ENCODE measurements at places on chromosomes 4 and X.

DNA sequence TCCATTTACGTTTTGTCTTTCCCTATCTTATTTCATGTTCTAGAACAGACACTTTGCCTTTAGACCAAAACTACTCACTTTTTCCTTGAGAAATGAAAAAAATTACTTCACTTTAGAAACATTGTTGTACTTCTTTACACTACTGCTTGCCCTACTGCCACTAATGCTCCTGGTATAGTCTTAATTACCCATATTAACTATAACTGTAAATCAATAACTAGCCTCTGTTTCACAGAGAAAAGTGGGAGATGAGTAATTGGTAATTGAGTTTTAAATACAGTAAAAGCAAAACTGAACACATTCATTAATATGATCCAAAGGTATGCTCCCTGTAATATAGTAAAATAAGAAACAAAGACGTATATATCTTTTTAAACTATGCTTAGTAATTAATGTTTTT, 111.1 kb upstream of the JADE1 start:
- no peak for DNase-seq

- no peak for DNase-seq
These were observed 207.4 kb upstream of the VCX start for GRCh38 chrX:7635604-7636003.

DNA sequence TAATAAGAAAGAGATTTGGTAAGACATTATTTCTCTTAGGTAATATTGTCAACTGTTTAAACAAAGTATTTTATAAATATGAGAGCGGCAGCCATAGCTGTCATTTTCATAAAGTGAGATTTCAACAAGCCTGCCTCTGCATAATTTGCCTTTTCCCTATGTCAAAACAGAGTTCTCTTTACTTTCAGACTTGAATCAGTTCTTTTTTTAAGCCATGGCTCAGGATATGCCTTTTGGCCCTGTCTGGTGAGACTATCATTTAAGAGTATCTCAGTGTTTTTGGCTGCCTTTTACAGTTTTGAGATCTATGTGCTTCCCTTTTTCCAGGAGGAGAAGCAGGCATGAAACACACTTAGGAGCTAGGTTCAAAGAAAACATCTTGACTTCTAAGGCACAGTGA, 7.5 kb upstream of the GUCY1A1 start:
- DNase-seq = no peak

- no peak for DNase-seq
These were observed 117.6 kb downstream of the TSPAN5 start for GRCh38 chr4:98540803-98541202.

DNA sequence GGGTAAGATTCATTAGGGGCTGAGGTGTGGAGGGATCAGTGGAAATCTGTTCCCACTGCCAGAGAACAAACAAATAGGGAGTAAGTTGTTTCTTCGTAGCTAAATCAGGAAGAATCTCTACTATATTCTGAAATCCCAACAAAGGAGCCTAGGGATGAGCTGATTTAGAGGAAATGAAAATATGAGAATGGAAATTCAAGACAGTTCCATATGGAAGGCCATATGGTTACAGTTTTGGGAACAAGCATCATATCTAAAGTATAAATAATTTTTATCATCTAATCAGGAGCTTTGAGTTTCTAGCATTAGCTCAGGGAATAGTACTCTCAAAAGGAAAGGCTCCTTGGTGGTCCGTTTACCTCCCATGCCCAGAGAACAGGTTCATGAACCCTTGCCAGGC, 218.2 kb downstream of the AASDH start:
- DNase-seq = no peak

- DNase-seq = no peak
These were observed 709.1 kb downstream of the FAT4 start for GRCh38 chr4:126023896-126024295.

- no peak for DNase-seq
These were observed 106.0 kb downstream of the IQCM start for GRCh38 chr4:149709640-149710039.

GRCh38 chr4:126568652-126569570, 1063.8 kb upstream of the INTU start:
- no peak for DNase-seq

DNA sequence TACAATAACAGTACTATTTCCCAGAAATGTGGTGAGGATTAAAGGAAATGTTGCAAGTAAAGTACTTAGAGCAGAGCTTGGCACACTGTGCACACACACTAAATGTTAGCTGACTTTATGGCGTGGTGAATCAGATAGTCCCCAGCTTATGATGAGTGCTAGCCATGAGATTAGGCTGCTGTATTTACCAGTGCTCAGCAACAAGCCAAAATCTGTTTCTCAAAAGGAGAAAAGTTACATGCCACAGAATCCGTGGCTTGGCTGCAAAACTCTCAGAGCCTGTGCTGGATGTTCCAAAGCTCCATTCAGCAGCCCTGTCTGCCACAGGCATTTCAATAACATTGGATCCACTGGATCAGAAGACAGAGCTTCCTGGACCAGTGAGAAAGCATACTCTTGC, 12.8 kb upstream of the STBD1 start:
- DNase-seq = no peak

- DNase-seq = no peak
These were observed 193.9 kb upstream of the GPC4 start for GRCh38 chrX:133609166-133609565.

- no peak for DNase-seq
These were observed 60.6 kb downstream of the POLR2B start for GRCh38 chr4:57039345-57039744.

- no peak for DNase-seq
These were observed 80.2 kb downstream of the GRIA2 start for GRCh38 chr4:157300701-157301100.

DNA sequence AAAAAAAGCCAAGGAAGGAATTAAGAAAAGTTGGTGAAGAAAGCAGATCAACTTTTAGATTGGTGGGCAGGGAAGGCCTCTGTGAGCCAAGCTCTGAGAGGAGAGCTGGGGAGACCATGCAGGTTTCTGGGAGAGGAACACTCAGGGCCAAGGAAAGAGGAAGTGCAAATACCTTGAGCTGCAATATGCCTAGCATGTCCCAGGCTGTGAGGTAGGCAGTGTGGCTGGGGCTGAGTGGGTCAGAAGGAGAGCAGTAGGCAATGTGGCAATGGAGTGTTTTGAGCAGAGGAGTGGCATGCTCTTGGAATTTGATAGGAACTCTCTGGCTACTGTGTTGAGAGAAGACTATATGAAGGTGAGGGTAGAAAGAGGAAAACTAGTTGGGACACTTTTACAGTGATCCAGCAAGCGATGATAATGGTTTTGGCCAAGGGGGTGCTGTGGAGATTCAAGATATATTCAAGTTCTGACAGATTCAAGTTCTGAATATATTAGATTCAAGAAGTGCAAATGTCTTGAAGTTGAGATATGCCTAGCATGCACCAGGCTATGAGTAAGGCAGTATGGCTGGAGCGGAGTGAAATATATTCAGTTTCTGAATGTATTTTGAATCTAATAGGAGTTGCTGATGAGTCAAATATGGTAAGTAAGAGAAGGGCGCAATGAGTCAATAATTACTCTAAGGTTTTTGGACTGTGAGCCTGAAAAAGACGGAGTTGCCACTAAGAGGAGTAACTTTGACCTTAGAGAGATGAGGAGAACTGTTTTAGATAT, 172.5 kb downstream of the CAMK2D start:
- no peak for DNase-seq

DNA sequence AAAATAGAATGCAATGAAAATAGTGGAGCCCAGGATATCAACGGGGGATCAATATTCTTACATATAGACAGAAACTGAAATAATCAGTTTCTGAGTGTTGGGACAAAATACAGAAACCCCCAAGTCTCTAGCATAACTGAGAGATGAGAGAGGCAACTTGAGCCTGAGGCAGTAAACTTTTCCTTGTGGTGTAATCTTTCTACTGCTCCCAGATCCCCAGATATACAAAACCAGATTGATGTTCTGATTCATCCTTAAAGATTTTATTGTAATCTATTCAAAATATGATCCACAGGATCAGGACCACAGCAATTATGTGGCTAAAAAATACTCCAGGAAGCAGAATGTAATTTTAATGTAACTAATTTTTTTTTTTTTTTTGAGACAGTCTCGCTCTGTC, 2282.6 kb downstream of the ARAP2 start:
- no peak for DNase-seq

DNA sequence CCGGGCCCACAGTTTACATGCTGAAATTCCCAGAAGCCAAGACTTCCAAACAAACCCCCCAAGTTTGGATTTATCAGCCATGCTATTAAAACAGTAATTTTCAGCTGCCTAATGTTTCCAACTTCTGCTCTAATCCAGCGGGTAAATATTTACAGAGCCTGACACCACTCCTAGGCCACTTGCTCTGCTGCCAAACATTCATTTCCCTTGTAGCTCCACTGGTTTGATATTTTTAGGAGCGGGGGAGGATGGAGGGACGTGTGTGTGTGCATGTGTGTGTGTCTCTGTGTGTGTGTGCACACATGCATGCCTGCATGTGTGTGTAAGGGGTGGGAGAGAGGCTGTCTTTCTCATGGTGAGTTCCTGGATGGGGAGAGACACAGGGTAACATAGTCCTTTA, 115.7 kb upstream of the PJA1 start:
- peak; percentile 50 for DNase-seq

- DNase-seq = no peak
These were observed 18.9 kb upstream of the FBXW7 start for GRCh38 chr4:152554742-152555141.

DNA sequence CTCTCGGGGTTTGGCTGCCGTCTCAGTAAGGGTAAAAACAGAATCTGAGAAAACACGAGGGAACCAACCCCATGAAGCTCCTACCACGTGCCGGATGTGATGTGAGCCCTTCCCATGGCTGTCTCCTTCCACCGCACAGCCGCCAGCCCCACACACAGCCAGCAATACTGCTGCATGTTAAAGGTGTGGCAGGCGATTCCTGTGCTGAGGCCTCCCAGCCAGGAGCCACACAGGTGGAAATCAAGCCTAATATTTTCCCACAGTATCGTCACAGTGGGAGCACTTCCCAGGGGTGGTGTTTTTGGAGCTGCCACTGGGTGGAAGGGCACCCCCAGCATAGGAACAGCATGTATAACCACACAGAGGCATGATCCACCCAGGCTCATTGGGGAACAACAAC, 77.5 kb downstream of the SLC2A9 start:
- DNase-seq = no peak

GRCh38 chr4:44120646-44121045, 328.0 kb downstream of the KCTD8 start:
- no peak for DNase-seq

- DNase-seq = no peak
These were observed 10.8 kb downstream of the PDZD4 start for GRCh38 chrX:153819384-153820040.

DNA sequence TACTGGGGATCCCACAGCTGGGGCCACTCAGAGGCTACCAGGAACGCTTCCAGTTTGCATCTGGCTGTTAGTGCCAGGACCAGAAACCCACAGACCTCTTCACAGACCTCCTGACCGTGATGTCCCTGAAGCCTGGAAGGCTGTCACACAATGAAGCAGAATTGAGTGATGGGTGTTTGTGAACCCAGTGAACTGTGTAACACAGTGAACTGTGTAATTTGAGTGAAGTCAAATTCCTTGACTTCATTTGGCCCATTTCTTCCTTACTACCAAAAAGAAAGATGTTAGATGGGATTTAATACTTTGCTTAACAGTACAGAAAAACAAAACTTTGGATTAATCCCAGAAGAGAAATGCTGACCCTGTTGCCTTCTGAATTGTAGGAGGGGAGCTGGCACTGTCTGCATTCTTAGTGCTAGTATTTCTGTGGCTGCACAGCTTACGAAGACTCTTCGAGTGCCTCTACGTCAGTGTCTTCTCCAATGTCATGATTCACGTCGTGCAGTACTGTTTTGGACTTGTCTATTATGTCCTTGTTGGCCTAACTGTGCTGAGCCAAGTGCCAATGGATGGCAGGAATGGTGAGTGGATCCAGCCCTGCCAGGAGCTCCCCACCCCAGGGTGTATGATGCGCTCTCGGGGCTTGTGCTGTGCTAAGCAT, 17.8 kb downstream of the SRD5A3 start:
- peak; percentile 25 for DNase-seq

DNA sequence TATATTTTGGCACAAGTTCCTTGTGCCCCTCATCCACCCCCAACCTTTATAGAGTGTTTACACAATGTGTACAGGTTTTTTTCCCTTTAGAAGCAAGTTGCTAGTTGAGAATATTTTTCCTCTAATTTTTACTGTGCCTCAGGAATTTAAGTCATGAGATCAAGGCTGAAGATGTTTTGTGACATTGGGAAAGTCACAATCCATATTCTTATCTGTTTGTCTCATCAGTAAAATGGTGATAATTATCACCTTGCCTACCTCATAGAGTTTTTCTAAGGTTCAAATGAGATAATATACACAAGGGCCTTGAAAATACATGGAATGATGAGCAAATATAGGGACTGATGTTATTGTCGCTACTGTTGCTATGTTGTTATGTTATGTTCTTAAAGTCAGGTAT, 109.6 kb upstream of the DIAPH2 start:
- DNase-seq = no peak

DNA sequence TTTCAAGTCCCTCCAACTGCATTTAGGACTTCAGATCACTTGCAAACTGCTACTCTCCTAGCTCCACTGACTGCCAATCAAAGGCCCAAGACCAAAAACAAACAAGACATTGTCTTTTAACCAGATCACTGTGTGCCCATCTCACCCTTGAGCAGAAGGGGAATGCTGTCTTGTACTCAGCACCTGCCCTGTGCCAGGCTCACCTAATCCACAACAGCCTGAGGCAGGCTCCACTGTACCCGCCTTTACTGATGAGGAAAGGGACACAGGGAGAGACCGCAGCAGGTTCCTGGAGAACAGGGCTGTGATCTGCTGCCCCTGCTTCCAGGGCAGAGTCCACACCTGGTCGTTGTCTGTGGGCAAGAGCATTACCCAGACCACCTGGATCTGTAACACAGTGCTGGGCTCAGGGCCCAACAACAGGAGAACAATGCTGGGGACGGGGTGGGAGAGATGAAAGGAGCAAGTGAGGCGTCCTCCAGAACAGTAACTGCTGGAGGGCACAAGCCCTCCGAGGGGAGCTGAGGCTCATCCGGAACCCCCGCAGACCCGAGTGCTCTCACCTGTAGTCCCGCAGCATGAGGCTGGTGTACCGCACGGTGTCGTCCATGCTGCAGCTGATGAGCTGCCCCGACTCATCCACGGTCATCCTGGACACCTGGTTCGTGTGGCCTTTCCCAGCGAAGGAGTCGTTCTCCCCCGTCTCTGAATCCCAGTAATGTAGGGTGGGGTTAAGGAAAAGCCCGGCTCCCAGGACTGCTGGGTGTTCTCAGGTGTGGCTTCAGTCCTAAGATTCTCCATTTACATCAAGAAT, 33.9 kb downstream of the WDR1 start:
- DNase-seq = no peak

DNA sequence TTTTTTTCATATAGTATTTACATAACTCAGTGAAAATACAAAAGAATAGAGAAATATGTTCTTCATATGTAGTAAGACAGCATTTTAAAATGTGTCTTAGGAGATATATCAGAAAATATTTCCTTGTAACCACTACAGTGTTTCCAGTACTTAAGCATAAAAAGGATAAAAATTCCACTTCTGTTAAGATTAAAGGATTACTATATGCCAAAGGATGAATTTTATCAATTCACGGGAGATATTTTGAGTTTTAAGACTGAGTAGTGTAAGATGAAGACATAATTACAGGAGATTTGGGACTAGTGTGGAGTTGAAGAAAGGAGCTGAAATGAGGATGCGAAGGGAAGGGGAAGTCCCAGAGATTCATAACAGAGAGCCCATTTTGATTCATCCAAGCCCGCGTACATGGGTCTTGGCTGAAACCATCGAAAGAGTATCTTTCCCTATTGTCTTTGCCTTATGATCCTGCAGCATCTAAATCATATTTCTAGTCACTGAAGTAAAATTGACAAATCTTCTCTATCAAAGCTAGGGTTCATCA, 58.7 kb downstream of the MAD2L1 start:
- DNase-seq = no peak

GRCh38 chr4:68352791-68353190, 2.9 kb upstream of the YTHDC1 start:
- DNase-seq = no peak
